ENCODE measurements at places on chromosomes 11 and 22.

- DNase-seq: no peak
Observed at GRCh38 chr11:46729110-46730027, 10.4 kb downstream of the F2 start.

GRCh38 chr11:64466115-64466718, 107.3 kb downstream of the RPS6KA4 start:
- no peak for DNase-seq

DNA sequence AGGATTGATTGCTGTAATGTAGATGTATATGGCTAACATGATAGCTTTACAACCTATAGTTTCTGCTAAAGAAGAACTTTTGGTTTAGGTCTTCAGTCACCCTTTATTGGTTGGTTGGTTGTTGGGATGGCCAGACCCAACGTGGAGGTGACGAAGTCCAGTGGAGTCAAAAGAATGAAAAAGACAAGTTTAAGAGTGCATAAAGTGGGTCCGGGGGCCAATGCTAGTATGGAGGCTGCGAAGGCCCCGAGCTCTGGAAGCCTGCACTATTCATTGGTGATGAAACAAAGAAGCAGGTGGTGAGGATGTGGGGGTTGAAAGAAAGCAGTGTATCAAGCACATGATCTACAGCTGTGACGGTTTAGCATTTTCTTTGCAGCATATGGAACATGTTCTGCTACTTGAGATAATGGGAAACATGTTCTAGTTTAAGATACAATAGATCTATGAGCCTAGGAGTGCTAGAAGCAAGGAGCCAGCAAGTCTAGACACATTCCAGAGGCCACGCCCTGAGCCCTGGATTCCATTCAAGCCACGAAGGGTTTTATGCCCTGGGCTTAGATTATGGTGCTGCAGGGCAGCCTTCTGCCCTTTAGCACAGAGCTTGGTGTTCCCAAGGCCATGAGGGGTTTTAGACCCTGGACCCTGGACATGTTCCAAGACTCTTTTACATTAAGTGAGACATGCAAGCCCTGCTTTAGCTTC, 6.3 kb downstream of the TCP11L1 start:
- no peak for DNase-seq

DNA sequence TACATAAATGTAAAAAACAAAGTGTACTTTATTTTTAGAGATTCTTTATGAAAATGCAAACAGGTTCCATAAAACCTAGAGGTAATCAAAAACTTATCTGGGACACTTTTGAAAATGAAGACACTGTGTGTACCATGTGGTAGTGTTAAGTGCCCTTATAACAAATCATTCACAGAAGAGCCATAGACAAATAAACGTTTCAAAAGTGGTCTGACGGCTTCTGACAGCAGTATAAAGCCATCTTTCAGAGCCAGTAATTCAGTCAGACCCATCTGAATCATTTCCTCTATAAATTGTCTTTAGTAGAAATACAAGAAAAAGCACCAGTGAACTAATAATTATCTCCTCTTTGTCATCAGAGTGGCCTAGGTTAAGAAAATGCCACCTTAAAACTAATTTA, 100.0 kb downstream of the PAX6 start:
- DNase-seq: peak; percentile 41

GRCh38 chr11:70540196-70540595, 141.9 kb downstream of the CTTN start:
- no peak for DNase-seq

DNA sequence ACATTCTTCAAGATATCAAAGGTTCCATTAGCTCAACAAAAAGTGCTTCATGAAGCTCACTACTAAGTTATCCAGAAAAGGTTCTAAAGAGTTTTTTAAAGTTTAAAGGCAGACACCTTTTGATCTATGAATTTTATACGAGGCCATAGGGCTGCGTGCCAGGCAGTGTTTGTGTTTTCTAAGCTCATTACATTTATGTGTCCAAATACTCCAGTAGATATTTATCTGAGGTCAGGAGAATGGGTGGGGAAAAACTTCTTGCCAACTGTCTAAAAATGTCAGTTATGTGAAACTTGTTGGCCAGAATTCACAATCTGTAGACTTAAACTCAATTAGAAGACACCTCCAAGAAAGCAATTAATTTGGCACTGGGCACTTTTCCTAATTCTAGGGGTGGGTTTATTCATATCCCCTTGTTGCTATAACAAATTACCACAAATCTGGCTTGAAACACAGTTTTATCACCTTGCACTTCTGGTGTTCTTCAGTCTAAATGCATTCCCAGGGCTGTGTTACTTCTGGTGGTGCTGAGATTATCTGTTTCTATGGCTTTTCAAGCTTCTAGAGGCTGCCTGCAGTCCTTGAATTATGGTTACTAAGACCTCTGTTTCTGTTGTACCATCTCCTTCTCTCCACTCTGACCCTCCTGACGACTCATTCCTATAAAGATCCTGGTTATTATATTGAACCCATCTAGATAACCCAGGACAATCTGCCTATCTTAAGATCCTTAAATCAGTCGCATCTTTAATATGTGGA, 1030.4 kb upstream of the CNTN5 start:
- DNase-seq: no peak

- no peak for DNase-seq
Observed at GRCh38 chr22:47533961-47534803, 771.7 kb downstream of the TBC1D22A start.

DNA sequence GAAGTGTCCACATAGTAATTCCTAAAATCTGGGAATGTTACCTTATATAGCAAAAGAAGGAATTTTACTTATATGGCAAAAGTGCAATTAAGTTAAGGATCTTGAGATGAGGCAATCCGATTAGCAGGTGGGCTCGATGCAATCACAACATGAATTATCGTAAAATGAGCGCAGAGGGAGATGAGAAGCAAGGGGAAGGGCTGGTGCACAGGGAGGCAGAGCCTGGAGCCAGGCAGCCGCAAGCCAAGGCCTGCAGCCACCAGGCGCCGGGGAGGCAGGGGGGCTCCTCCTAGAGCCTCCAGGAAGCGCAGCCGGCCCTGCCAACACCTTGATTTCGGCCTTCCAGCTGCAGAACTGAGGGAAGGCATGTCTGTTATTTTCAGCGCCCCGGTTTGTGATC, 85.7 kb downstream of the CELSR1 start:
- DNase-seq: no peak

DNA sequence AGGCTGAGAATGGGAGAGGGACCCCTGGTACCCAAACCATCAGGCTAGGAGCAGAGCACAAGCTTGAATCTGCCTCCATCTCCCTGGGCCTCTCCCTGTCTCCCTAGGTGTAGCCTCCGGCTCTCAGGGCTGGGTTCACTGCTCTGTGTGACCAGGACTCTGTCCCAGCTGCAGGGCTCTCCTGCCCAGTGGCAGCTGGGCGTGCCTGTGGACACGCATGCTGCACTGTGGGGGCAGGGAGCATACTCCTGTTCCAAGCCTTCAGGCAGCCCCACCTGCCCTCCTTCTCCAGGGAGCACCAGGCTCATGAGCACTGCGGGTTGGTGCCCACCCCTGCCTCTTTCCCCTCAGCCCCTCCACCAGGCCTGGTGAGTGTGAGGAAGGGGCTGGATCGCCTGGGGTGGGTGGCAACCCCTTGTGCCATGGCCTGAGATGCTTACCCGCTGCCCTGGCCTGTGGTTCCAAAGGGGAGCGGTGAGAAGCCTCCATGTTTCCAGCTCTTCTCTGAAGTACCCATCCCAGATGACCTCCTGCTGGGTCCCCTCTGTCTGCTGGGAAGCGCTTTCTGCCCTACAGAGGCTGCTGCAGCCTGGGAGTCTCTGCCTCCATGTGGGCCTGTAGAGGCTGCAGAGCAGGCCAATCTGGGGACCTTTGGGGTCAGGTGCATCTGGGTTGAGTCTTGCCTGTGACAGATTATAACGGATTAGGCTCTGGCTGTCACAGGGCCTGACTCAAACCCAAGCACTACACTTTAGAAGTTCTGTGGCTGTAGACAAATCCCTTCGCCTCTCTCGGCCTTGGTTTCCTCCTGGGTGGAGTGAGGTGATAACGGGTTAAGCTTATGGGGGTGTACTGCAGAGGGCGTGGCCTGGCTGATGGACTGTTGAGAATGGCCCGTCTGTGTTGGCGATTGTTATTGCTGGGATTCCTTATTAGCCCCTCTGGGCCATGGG, 43.7 kb downstream of the WNT11 start:
- no peak for DNase-seq

- peak; percentile 99 for DNase-seq
Observed at GRCh38 chr22:42399315-42400271, 32.6 kb downstream of the NFAM1 start.

GRCh38 chr11:45379162-45379863, 93.2 kb upstream of the SYT13 start:
- peak; percentile 18 for DNase-seq

- DNase-seq: peak; percentile 44
Observed at GRCh38 chr11:1943977-1944376, 3.2 kb upstream of the MRPL23 start.

DNA sequence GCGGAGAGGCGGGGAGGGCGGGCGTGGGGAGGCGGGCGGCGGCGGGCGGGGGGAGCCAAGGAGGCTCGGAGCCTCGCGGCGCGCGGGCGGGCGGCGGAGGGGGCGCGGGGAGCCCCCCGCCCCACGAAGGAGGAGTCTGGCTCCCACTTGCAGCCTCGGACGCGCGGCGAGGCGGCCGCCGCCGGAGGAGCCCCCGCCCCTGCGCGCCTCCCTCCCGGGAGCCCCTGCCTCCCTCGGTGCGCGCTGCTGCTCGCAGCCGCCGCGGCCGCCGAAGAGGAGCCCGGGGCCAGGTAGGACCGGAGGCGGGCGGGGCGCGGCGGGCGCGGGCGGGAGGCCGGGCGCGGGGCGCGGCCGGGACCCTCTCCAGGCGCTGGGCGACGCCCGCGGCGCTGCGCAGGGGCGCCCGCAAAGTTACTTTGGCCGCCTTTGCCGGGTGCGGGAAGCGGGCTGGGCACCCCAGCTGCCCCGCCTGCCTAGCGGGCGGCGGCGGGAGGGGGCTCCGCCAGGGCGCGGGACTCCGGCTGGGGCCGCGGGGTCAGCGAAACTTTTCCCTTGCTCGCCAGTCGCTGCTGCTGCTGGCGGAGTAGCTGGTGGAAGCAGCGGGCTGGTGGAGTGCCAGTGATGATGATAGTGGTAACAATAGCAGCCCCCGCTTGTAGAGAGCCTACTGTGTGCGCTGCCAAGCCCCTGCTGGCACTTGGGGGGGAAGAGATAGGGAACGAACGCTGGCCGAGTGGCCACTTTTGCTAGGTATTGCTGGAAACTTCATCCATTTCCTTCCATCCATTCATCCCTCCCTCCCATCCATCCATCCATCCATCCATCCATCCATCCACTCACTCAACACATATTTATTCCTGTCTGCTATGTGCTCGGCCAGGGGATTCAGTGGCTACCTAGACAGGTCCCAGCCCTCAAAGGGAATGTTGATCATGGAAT, at the start of gene MPPED1:
TSS of gene MPPED1 (plus strand) at position 146 of the 939 bp plus-strand sequence. CDS start 12,972 bp downstream, outside the sequence.
- no peak for DNase-seq

- DNase-seq: peak; percentile 80
Observed at GRCh38 chr11:111309215-111309915, 11.0 kb downstream of the POU2AF3 start.

DNA sequence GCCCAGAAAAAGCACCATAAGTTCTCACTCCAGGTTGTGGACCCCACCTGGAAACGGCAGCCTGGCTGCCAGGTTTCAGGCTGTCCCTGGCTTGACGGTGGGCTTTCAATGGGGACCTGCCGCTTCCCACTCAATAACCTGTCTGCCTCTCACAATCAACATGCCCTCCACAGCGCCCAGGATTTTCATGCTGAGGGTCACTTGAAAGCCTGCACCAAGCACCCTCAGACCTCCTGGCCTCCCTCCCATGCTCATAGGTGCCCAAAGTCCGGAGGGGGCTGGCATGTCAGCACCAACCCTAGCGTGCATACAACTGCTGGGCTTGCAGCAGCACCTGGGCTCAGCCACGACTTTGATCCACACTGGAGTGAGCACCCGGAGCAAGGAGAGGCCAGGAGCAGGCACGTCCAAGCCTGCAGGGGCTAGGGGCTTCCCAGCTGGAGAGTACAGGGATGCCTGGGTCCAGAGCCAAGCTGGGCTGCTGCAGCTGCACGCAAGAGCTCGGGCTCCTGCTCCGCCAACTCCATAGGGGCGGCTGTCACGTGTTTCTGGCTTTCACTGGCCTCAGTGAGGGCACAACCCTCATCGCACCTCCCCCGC, 1214.3 kb upstream of the RAG2 start:
- no peak for DNase-seq

DNA sequence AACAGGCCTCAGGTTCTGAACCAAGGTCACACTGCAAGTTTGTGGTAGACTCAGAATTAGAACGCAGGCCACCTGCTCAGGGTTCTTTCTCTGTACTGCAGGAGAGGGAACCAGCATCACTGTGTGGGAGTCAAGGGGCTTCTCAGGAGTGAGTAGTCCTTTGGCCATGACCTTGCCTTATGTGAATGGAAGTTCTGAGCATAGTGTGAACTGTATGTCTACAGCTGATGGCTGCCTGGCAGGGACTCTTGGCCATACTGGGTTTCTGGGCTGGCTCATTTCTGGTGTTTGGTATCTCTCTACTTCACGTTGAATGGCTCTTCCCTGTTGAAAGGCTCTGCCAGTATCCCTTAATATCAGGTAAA, 40.1 kb upstream of the TUB start:
- DNase-seq: no peak

- peak; percentile 24 for DNase-seq
Observed at GRCh38 chr22:36395055-36395849, 7.5 kb upstream of the MYH9 start.

DNA sequence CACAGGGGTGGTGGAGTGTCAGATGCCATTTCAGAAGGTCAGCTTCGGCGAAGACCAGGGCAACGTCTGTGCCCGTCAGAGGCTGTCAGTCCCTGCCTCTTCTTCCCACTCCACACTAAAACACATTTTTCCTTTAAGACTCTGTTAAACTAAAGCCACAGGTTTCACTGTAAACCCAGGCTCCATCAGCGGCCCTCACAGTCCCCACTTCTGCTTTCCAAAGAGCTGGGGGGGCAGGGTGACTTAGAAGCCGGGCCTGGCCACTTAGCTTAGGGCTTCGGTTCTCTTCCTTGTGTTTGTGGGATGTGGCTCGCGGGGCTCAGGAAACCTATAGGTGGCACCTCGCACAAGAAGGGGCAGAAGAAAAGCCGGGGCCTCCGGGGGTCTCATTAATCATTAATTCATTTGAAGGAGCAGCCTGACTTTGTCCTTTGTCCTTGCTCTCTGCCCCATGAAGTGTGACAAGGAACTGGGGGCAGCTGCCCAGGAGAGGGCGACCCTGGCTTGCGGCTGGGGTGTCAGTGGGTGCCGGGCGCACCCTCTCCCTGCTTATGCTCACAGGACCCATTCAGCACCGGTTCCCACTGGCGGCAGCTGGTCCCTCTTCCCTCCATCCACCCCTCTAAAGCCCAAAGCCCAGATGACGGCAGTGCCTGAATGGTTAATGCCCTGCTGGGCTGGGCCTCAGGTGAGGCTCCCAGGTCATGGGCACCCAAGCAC, 4.1 kb downstream of the SLC25A45 start:
- no peak for DNase-seq

- DNase-seq: no peak
Observed at GRCh38 chr11:108122166-108122628, 830 bp downstream of the ACAT1 start.

Data from DMS153 (cell line).